ENCODE measurements at places on chromosomes 7 and 10. TPM values are rescaled to one million over a fixed set of nuclear protein-coding genes. Genes with fewer than 3 reads are reported as not detected.

The DPP6 gene
- total RNA-seq: not detected

The SLC16A12 gene
- total RNA-seq: 0.67 TPM

The FOXL3 gene
- not detected for total RNA-seq

The PWWP2B gene
- total RNA-seq: 16.9 TPM

The PAPOLB gene
- not detected for total RNA-seq

The CFAP46 gene
- total RNA-seq: 1.4 TPM

The FAM25G gene
- 1.5 TPM for total RNA-seq

The CPA2 gene
- 0.30 TPM for total RNA-seq

The GPER1 gene
- 1.2 TPM for total RNA-seq

The DENND2A gene
- 0.76 TPM for total RNA-seq

Measured in A549 treated with Hydrocortisone at 1 μM for 4 hours (cell line).